Transverse colon (tissue), 4 donors: ENCODE measurements at places on chromosomes 16 and 17. TPM values are rescaled to one million over a fixed set of nuclear protein-coding genes. Genes with fewer than 3 reads are reported as not detected.

GRCh38 chr17:44024853-44025252 is 10.1 kb upstream of the TMEM101 start:
- DNase-seq: no peak

- no peak for DNase-seq
Measured at GRCh38 chr16:56600398-56600999, 7.9 kb upstream of the MT2A start.

Gene METTL2A
- total RNA-seq: 18.9 TPM

Gene PDIA2
- 2.6 TPM for total RNA-seq
